ENCODE measurements at places on chromosomes 12 and 14. TPM values are rescaled to one million over a fixed set of nuclear protein-coding genes. Genes with fewer than 3 reads are reported as not detected.
A peak's percentile ranks its signal among the peaks of the same experiment; 100 is the strongest.

GRCh38 chr12:28129031-28129430 lies 61.2 kb upstream of the CCDC91 start:
- no peak for DNase-seq
- H3K4me3 ChIP-seq = no peak overlapping the region
- H3K27ac ChIP-seq = no peak overlapping the region

GRCh38 chr14:23641915-23642588 lies 5.9 kb downstream of the DHRS2 start:
- H3K4me3 ChIP-seq = no peak overlapping the region
- no peaks in the 10 kb centered on the region for H3K27me3 ChIP-seq
- H3K4me1 ChIP-seq = peaks cover 2% of the 10 kb centered on the region
- H3K36me3 ChIP-seq = no peaks in the 10 kb centered on the region
- no peak for DNase-seq
- H3K27ac ChIP-seq = no peak overlapping the region

GRCh38 chr12:56935157-56935556 lies 949 bp upstream of the SDR9C7 start:
- H3K27ac ChIP-seq = no peak overlapping the region
- no peaks in the 10 kb centered on the region for H3K4me1 ChIP-seq
- no peaks in the 10 kb centered on the region for H3K27me3 ChIP-seq
- H3K4me3 ChIP-seq = no peak overlapping the region

- H3K27me3 ChIP-seq = no peaks in the 10 kb centered on the region
- DNase-seq = no peak
- H3K27ac ChIP-seq = no peak overlapping the region
- H3K4me1 ChIP-seq = peaks cover 27% of the 10 kb centered on the region
Observed at GRCh38 chr14:75456069-75456996, 28.5 kb downstream of the JDP2 start.

- H3K4me1 ChIP-seq = no peaks in the 10 kb centered on the region
- H3K27ac ChIP-seq = no peak overlapping the region
- H3K36me3 ChIP-seq = no peaks in the 10 kb centered on the region
- peak overlapping the region; percentile 98 for H3K4me3 ChIP-seq
- H3K27me3 ChIP-seq = no peaks in the 10 kb centered on the region
Observed at GRCh38 chr12:43807386-43807785, 1.3 kb upstream of the TWF1 start.

DNA sequence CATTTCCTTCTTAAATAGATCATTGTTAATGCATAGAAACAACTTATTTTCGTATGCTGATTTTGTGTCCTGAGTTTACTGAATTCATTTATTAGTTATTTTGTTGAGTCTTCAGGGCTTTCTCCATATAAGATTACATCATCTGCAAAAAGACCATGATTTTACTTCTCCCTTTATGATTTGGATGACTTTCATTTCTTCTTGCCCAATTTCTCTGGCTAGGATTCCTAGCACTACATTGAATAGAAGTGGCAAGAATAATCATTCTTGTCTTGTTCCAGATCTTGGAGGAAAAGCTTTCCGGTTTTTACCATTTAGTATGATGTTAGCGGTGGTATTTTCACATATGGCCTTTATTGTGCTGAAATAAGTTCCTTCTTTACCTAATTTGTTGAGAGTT lies 303.0 kb upstream of the RTL1 start:
- H3K27ac ChIP-seq = no peak overlapping the region
- no peak overlapping the region for H3K4me3 ChIP-seq
- no peak for DNase-seq
- H3K27me3 ChIP-seq = no peaks in the 10 kb centered on the region

DNA sequence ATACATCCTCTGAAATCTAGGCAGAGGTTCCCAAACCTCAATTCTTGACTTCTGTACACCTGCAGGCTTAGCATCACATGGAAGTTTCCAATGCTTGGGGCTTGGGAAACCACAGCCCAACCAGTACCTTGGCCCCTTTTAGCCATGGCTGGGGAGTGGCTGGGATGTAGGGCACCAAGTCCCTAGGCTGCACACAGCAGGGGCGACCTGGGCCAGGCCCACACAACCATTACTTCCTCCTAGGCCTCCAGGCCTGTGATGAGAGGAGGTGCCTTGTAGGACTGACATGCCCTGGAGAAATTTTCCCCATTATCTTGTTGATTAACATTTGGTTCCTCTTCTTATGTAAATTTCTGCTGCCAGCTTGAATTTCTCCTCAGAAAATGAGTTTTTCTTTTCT lies 1387.4 kb downstream of the FSCB start:
- no peak for DNase-seq
- H3K27me3 ChIP-seq = no peaks in the 10 kb centered on the region
- H3K36me3 ChIP-seq = no peaks in the 10 kb centered on the region
- H3K27ac ChIP-seq = no peak overlapping the region
- H3K4me1 ChIP-seq = no peaks in the 10 kb centered on the region
- H3K4me3 ChIP-seq = no peak overlapping the region

PELI2 gene
- 28.8 TPM for total RNA-seq

C12orf56 gene
- 1.1 TPM for total RNA-seq

GPR84 gene
- total RNA-seq = not detected
